Activated CD4-positive, alpha-beta T cell treated with anti-CD3 and anti-CD28 coated beads, Interleukin-2, Interleukin-4, amounts not matched to agents 100 ng/mL and 50 ng/mL, durations not matched to agents 16 hours and 8 hours (primary cell): ENCODE measurements at places on chromosomes 12 and 14.

DNA sequence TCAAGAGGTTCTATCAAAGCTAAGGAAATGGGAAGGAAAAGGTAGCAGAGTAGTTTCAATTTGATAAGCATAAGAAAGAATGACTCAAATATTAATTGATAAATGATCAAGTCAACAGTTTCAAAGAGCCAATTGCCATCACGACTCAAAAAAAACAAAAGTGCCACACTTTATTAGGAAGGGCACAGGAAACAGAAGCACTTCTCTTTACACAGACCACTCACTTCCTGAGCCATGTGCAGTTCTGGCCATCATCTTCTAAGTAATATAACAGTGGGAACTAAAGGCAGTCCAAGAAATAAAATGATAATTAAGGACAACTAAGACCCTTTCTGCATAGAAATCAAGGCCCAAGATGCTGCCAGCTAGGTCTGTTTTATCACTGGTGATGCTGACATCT is 13.2 kb downstream of the TM7SF3 start:
- no peak for DNase-seq

- DNase-seq: no peak
These were observed 12.9 kb upstream of the EPS8 start for GRCh38 chr12:15801770-15802744.

DNA sequence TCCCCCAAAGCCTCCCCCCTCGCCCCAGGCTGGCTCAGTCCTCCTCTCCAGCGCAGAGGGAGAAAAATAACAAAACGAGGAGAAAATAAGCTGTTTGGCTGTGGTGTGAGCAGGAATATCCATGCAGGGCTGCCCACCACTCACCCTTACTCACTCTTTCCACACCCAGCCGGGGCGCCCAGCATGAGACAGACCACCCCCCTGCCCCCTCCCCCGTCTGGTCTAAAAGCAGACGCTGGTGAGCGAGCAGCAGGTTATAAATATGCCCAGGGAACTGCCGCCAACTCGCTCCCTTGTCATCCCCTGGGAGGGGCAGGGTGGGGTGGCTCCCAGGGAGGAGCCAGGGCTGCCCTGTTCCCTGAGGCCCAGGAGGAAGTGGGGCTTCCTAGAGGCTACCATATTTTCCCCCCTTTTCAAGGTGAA is 7.4 kb downstream of the WNT1 start:
- DNase-seq: no peak

DNA sequence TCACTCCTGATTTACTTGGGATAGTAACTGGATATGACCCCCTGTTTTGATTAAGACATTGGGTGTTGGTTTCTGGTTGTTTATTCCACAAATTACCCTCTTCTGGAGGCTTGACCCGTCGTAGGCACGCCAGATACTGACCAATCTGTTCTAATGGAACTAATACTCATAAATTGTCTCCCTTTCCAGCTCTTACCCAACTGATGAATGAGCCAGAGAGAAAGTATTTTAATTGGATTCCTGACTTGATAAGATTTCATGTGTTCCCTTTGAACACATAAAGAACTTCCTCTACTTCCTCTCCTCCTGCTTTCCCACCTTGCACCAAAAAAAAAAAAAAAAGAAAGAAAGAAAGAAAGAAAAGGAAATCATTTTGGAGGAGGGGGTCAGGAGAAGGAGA is 340.9 kb downstream of the PCNX1 start:
- no peak for DNase-seq

- no peak for DNase-seq
These were observed 105.6 kb downstream of the PTPRO start for GRCh38 chr12:15427913-15428312.

DNA sequence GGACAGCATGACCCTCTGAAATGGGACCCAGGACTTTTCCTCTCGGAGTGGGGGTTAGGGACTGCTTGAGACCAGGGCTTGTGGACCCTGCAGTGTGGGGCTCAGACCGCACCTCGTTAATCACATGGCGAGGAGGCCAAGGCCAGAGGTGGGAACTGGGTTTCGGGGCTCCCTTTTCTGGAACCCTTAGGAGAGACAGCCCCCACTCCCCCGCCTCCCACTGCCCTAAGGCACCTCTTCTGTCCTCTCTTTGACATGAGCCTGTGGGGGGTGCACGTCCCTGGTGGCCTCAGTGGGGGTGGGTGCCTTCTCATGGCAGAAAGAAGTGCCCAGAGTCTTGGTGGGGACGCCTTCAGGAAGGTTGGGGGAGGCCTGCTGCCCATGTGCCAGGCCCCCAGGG is 24.3 kb downstream of the RTL1 start:
- no peak for DNase-seq

GRCh38 chr12:94269316-94269999 is 121.1 kb downstream of the PLXNC1 start:
- peak; percentile 49 for DNase-seq

GRCh38 chr12:7096006-7096932 is 4.0 kb upstream of the C1R start:
- no peak for DNase-seq

DNA sequence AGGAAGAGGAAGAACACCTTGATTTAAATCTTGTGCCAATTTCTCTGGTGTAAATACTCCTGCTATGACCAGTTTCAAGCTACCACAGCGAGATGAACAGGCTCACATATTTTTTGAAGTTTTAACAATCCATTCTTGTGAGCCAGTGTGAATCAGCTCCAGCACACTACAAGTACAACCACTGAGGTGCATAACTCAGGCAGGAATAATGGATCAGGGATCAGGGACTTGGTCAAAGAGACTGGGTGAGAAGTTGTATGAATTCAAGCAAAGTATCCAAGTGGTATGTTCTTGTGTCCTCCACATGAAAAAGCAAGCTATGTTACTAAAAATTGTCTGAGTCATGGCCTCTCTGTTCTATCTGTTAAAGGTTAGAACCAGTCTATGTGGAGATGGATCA is 35.2 kb upstream of the KITLG start:
- no peak for DNase-seq

DNA sequence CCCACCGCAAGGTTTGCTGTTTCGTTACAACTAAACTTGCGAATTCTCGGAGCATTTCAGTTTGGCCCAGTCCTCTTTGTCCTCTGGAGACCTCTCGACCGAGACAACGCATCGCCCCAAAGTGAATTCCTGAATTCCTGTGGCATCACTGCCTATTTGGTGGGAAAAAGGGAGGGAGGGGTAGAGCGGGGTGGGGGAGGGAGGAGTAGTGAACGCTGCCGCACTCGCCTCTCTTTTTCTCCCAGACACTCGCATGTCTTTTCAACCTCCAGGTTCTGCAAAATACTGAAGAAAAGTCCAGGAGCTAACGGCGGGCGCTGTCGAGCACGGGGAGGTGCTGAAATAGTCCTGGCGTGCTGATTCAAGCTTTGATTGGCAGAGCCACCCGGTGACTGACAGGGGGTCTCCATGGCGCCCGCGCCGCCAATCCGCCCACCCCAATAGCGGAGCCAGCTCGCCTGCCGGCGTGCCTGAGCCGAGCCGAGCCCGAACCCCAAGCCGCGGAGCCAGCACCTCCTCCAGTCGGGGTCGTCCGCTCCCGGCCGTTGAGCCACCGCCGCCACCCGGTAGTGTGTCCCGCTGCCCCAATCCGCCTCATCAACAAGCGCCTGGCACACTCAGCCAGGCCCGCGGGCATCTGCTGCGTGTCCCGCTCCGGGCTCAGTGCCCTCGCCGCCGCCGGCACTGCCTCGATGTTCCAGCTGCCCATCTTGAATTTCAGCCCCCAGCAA is at the start of gene SIX6:
Gene SIX6 (plus strand): TSS at position 440 of the 731 bp plus-strand sequence. CDS start 253 bp downstream, at position 693.
- DNase-seq: no peak

DNA sequence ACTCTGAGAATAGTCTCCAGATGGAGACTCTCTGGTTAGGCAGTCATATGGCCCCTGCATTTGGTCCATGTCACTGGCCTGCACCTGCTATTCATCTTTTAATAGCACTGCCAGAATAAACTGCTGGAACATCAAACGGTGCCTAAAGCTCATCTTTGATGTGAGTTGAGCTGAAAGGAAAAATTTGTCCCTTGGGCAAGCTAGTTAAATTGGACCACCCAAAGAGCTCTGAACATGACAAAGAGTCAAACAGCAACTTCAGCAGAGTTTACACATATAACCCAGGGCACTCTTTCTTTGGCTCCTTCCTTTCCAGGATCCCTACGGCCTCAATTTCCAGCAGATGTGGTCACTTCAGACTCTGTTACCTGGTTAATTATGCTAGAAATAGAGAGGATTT is 269.9 kb downstream of the RPL10L start:
- no peak for DNase-seq

DNA sequence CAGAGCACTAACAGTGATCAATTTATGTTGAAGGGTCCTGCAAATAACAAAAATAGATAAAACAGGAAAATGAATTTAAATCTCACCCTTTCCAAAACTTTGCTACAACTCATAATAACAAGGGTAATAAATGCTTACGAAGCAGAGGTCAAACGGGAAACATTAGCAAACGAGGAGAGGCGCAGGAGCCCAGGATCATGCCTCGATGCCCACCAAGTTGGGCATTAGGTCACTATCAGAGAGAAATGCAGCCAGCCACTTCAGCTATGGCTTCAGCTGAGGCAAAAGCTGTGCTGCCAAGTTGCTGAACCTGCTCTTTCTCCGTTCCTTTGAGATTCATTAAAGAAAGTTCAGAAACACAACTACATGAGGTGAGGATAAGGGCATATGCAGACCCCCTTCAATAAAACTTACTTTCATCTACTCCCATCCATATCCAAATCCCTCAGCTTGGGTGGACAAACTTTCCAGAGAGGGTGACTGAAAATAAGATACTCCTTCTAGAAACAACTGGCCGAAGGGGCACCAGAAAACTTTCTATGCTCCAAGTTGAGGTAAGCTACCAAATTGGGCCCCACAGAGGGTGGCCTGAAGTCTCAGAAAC is 7.9 kb downstream of the NKX2-1 start:
- DNase-seq: no peak

- DNase-seq: no peak
These were observed 61.7 kb downstream of the KIF26A start for GRCh38 chr14:104200106-104200505.

GRCh38 chr12:52358575-52359350 is 8.5 kb downstream of the KRT85 start:
- peak; percentile 5 for DNase-seq

DNA sequence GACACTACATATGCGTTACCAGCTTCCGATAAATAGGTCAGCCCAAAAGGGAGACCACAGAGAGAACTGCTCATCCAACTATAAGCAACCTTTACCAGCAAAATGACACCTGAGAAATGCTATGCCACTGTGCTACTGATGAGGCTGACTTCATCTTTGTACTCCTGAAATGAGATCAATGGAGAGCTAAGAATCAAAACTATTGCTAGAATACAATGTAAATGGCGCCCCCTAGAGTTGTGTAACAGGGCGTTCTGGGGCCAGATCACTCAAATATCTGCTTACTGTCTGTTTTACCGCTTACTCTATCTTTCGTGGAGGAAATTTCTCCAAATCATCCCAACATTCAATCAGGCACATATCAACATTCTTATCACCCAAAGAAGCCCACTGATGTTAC is 4.6 kb downstream of the ZNF384 start:
- peak; percentile 79 for DNase-seq

DNA sequence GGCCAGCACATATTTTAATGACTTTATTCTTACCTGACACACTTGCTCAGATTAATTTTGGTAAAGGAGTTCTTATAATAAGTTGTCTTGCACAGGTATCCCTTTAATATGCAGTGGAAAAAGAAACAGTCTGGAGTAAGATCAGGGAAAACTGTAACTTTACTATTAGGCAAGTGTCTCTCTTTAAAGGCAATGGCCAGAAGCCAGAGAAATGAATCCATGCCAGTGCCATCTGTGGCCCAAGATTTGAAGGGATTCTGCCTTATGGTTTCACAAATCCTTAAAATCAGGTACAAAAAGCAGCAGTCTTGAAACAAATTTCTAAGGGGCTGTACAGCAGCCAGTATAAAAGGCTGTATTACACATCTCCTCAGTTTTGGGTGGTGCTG is 22.4 kb downstream of the NFYB start:
- no peak for DNase-seq

DNA sequence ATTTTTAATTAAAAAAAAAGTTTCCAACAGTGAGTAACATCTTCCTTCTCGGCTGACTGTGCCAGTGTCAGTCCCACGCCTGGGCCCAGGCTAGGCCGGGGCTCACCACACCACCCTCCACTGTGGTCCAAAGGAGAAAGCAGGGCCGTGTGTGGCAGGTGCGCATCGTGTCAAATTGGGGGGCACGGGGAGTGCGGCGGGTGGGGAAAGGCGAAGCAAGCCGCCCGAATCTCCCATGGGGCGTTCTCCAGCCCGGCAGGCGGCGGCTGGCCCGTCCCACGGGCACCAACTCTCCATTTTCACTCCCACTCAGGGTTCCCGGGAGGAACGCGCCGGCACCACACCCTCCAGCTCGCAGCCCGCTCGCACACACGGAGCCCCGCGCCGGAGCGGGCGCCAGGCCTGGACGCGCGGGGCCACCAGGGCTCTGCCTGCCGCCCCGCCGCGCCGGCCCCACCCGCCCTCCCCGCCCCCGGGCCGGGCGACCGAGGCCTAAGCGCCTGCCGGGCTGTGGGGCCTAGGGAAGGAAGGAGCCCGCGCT is 604 bp downstream of the EEA1 start:
- peak; percentile 32 for DNase-seq
